ENCODE measurements at places on chromosomes 2 and 18.

DNA sequence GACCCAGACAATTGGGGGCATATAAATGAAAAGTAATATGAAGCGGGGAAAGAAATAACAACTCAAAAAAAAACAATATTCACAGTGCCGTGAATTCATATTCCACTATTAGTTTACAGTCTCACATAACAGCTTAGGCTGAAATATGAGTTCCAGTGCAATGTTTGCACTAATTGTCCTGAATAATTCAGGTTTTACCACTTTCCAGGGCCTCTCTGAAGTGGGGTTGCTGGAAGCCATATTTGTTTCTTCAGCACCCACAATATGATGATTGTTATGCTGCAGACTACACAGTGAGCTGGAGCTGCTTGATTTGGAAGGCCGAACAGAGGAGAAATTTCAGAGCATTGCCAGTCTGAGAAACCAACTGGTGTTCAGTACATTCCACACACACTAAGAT, 894.5 kb upstream of the ACVR2A start:
- DNase-seq: no peak

GRCh38 chr2:16203069-16203468, 262.7 kb downstream of the MYCN start:
- DNase-seq: no peak

DNA sequence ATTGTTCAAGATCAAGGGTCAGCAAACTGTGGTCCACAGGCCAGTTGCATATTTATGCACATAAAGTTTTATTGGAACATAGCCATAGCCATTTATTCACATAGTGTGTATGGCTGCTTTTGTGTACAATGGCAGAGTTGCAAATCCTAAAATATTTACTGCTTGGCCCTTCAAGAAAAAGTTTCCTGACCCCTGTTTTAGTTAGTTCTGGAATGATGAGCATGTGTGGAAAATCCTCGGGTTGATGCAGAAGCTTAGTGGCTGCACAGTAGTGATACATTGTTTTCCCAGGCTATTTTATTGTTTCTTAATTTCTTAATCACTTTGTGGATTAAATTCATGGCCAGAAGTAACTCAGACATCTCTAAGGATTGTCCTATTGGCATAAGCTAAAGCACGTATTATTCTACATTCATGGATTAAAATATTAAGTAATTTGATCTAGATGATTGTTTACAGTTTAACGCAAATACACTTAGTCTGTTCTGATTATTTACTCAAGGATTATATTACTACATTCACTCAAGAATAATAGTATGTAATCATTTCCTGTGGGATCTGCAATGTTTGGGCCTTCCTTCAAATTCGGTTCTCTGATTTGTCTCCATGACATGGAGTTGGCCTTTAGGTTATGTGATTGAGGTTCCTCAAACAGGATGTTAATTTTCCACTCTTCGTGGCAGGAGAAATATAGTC, 165.5 kb downstream of the TMEM247 start:
- DNase-seq: no peak

GRCh38 chr2:210233487-210233886, 8.2 kb upstream of the ACADL start:
- no peak for DNase-seq

- DNase-seq: no peak
Observed at GRCh38 chr2:151718247-151718646, 16.0 kb downstream of the NEB start.

DNA sequence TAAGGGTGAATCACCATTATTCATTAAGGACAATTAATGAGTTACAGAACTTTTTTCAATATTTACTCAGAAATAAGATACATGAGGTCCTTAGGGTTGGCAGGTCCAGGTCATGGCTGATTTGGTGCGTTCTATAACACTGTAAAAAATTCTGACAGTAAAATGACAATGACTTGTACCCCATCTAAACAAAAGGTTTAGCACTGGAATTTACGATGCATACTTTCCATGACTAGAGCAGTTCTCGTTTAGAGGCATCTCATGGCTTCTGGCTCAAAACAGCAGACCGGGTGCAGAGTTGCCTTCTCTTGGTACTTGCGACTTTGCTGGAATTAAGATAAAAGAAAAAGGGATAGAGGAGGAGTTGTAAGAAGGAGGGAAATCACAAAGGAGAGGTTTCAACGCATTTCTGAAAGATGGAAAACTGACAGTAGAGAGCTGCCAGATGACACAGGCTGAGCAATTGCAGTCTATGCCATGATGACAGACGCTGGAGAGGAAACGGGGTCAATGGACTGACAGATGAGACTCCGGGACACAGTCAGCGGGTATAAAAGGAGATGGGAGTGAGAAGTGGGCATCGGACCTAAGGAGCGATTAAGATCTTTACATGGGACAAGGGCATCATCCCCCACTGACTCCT, 4.1 kb upstream of the CYS1 start:
- DNase-seq: no peak

GRCh38 chr2:231743376-231744116, 35.2 kb downstream of the PTMA start:
- no peak for DNase-seq

DNA sequence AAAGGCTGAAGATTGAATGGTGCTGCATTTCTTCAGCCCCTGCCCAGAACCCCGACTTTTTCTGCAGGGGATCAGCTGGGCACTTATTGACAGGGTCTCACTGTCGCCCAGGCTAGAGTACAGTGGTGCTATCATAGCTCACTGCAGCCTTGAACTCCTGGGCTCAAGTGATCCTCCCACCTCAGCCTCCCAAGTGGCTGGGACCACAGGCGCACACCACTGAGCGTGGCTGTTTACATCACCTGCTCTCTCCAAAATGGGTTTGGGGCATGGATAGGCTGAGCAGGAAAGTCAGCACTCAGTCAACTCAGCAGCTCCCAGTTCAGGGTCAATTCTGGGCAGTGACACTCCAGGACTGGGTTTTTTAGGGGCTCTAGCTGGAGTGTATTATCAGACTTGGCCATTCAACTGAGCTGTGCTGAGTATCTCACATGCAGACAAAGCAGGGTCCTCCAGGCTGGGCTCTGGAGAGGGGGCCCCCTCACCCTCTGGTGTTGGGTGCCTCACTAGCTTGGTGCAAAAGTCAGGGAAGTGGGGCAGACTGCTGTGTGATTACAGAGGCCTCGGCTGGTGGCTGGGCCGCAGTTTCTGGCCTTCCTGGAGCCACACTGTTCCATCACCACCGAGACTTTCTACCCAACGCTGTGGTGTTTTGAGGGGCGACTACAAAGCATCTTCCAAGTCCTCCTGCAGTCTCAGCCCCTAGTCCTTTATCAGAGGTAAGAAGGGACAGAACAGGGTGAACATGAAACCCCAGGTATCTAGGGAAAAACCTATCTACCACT, 4.5 kb downstream of the ABHD1 start:
- DNase-seq: no peak

- DNase-seq: peak; percentile 69
Observed at GRCh38 chr2:234983011-234983726, 31.4 kb downstream of the SH3BP4 start.

DNA sequence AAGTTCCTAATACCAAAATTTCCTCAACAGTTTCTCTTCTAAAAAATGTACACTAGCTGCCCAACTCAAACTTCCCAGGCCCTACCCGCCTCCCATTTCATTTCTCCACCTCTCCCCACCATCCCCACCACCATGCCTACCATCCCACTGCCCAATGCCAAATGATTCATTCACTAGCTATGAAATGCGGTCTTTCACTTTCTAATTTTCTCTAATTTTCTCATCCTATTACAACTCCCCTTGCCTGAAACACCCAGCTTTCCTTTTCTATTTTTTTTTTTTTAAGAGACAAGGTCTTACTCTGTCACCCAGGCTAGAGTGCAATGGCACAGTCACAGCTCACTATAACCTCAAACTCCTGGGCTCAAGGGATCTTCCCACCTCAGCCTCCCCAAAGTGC, 38.4 kb downstream of the KIDINS220 start:
- DNase-seq: no peak

DNA sequence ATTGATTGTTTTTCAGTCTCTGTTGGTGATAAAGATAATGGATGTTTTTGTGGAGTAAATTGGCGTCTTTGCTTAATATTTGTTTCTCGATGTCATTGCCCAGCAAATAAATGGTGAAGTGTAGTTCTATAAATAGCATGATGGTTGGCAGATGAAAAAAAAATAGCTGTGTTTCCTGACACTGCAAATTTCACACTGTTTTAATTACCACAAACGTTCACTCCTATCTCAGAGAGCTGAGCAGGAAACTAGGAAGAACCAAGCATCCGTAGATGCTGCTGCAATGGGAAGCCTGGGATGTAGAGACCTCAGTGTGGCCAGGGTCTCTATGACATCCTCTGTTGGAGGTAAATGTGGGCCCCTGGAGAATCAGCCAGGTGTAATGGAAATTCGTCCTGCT, 183.2 kb downstream of the CYRIA start:
- no peak for DNase-seq

DNA sequence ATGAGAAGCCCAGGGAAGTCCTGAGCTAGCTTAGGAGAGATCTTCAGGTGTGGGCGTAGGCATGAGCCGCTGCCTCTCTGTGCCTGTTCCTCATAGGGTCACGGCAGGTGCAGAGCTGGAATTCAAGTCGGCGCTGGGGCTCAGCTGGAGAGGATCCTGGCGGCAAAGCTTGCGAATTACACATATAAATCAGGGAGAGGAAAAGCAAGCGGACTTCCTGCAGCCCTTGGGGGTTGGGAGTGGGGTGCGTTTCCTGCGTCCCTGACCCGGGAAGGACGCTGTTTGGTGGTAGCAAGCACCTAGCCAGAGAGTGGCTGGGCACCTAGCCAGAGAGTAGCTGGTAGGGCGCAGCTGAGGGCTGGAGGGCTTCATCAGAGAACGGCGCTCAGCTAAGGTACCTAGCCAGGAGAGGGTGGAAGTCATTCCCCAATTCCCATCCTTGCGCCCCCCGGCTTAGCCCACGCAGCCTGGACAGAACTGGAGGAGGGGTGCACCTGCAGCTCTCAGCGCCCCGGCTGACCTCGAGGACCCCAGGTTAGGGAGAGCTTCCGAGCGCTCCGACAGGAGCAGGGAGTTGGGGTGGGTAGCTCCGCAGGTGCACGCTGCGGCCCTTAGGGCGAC, 459 bp upstream of the EFR3B start:
- DNase-seq: peak; percentile 64

- DNase-seq: no peak
Observed at GRCh38 chr2:64658269-64658668, 4.6 kb upstream of the SERTAD2 start.

DNA sequence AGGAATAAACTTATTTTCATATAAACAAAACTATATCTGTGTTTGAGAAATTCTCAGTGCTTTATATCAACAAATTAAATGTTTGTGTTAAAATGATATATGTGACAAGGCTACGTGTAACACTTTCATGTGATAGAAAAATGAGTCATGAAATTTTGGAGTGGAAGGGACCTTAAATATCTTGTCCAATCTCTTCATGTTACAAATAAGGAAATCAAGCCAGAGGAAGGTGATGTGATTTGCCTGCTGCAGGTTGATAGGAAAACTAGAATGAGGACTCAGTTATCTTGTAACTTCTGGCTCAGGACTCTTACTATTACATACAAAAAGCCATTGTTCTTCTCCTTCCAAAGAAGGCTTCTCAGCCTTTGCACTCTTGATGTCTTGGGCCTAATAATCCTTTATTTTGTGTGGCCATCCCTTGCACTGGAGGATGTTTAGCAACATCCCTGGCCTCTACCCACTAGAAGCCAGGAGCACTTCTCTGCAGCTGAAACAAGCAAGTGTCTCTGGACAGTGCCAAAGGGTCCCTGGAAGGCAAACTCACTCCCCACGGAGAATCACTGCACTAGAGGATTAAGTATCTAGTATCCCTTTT, 43.0 kb upstream of the NARS1 start:
- no peak for DNase-seq
